ENCODE measurements at places on chromosomes 11 and 22. TPM values are rescaled to one million over a fixed set of nuclear protein-coding genes. Genes with fewer than 3 reads are reported as not detected.

- peaks cover 5% of the 10 kb centered on the region for H3K4me1 ChIP-seq
- no peak overlapping the region for H3K27ac ChIP-seq
Observed at GRCh38 chr11:129376658-129377341, 1.2 kb downstream of the BARX2 start.

- no peak for DNase-seq
- no peaks in the 10 kb centered on the region for H3K36me3 ChIP-seq
- H3K4me1 ChIP-seq: peaks cover 16% of the 10 kb centered on the region
- no peak overlapping the region for H3K4me3 ChIP-seq
Observed at GRCh38 chr11:12175694-12176241, 65.4 kb downstream of the MICAL2 start.

DNA sequence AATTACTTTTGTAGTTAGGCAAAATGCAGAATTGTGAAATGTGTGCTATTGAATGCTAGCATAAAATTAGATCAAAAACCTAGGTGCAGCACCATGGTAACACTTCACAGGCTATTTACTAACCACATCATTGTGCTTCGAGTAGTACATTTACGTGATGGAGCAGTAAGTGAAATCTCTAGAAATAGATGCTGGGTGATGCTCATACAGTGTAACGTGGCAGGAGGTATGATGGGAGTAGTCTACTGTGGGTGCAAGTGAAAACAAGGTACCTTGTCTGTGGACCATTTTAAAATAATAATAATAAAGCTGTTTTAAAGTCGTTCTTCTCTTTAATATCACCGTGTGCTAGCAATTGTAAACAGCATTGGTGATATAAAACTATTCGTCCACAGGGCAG is 132.3 kb downstream of the DYNC2H1 start:
- H3K4me1 ChIP-seq: no peaks in the 10 kb centered on the region
- H3K36me3 ChIP-seq: no peaks in the 10 kb centered on the region
- DNase-seq: no peak
- H3K27me3 ChIP-seq: no peaks in the 10 kb centered on the region

- no peak overlapping the region for H3K27ac ChIP-seq
- no peak overlapping the region for H3K4me3 ChIP-seq
Observed at GRCh38 chr11:14934641-14935351, 37.4 kb downstream of the CALCA start.

GRCh38 chr11:19332476-19332875 is 91.7 kb upstream of the E2F8 start:
- no peak overlapping the region for H3K4me3 ChIP-seq
- DNase-seq: no peak
- H3K27me3 ChIP-seq: peaks cover 5% of the 10 kb centered on the region
- no peaks in the 10 kb centered on the region for H3K4me1 ChIP-seq
- H3K36me3 ChIP-seq: no peaks in the 10 kb centered on the region
- H3K27ac ChIP-seq: no peak overlapping the region

DNA sequence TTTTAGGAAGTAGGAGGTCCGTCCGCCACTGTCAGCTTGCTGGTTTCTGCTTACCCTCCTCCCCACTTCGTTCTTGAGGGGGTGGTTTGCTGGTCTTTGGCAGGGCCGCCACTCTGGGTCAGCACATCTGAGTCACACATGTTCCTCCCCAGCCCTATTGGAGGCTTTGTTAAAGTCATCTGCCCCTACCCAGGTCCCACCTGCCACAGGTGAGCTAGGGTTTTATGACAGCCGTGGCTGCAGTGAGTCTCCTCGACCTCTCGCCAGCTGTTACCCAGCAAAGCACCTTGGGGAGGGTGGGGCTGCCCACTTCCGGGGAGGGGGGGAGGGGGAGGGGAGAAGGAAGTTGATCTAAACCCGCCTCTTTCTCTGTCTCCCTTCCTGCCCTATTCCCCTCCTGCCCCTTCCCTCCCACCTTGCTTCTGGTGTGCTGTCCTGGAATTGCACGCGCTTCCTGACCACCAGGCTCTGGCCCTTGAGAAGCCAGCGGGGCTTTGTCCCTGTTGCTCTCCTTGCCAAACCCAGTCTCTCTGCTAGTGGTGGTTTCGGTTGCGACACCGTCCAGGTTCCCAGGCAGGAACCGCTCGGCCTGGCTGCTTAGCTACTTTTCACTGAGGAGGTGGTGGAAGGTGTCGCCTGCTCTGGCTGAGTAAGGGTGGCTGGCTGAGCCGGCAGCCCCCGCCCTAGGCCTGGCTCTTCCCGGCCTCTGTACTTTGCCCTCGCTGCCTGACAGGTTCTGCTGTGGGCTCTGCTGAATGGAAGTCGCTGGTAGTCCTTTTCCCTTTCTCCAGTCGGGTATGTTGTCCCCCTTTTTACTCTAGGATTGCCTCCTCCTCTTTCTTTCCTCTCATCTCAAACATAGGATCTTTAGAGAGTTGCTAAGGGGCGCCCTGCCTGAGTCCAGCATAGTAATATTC is 28.5 kb downstream of the RCOR2 start:
- H3K4me3 ChIP-seq: peak overlapping the region; percentile 80
- H3K4me1 ChIP-seq: peaks cover 48% of the 10 kb centered on the region
- peak overlapping the region; percentile 70 for H3K27ac ChIP-seq
- H3K36me3 ChIP-seq: no peaks in the 10 kb centered on the region
- H3K27me3 ChIP-seq: no peaks in the 10 kb centered on the region
- DNase-seq: peak; percentile 80

GPHA2 gene
- not detected for total RNA-seq

GRCh38 chr11:102617466-102618008 is 7.6 kb downstream of the MMP20 start:
- no peak for DNase-seq
- H3K4me3 ChIP-seq: no peak overlapping the region
- no peaks in the 10 kb centered on the region for H3K36me3 ChIP-seq
- H3K27ac ChIP-seq: no peak overlapping the region

CSF2RB gene
- total RNA-seq: 4.1 TPM

- no peak overlapping the region for H3K27ac ChIP-seq
- no peaks in the 10 kb centered on the region for H3K4me1 ChIP-seq
- no peaks in the 10 kb centered on the region for H3K27me3 ChIP-seq
- no peak overlapping the region for H3K4me3 ChIP-seq
- no peak for DNase-seq
Observed at GRCh38 chr11:60389279-60389910, 6.9 kb upstream of the MS4A14 start.

DNA sequence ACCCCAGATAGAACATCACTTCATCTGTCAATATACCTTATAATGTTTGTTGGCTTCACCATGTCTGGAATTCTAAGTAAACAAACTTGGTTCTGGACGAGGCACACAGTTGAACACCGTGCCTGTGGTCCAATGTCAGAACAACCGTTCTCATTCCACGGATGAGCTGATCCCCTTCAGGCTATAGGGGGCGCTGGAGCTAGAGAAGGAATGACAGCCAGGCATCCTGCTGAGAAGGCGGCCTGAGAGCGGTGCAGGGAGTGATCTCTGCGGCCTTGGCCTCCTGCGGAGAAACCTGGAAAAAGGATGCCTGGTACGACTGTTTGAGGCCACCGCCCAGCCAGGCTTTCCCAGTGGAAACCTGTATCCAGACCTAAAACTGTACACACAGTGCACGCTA is 48.7 kb downstream of the FDX1 start:
- no peak overlapping the region for H3K4me3 ChIP-seq
- H3K27me3 ChIP-seq: no peaks in the 10 kb centered on the region
- H3K27ac ChIP-seq: no peak overlapping the region
- H3K4me1 ChIP-seq: no peaks in the 10 kb centered on the region
- no peak for DNase-seq

GRCh38 chr11:110755941-110756340 is 43.7 kb upstream of the ARHGAP20 start:
- no peaks in the 10 kb centered on the region for H3K36me3 ChIP-seq
- no peaks in the 10 kb centered on the region for H3K27me3 ChIP-seq
- no peak overlapping the region for H3K27ac ChIP-seq
- DNase-seq: no peak
- no peaks in the 10 kb centered on the region for H3K4me1 ChIP-seq

DNA sequence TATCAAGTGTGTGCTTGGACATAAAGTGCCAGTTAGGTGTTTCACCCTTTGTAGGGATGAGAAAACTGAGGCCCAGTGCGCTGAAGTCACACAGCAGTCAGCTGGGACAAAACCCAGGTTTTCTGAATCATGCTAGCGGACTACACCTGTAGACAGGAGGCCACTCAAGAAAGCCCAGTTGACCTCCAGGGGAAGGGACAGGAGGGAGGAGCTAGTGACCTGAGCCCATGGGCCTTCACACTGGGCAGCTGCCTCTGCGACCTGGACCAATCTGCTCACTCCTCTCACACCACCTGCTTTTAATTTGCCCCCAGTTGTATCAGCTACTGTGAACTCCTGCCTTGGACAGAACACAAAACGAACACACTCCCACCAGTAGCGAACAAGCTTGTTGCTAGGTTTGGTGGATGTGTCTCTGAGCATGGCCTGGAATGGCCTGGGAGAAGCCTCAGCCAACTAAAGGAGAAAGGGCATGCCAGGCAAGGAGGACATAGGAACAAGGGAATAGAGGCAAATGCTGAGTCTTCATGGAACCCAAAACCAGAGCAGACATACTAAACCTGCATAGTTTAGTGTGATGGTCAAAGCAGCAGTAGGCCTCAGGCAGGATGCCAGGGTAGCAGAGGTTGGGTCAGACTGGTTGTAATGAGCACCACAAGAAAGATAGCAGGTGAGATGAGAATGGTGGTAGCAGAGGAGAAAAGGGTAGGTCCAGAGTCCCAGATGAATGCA is 7.2 kb downstream of the LMO1 start:
- H3K4me3 ChIP-seq: no peak overlapping the region
- H3K36me3 ChIP-seq: no peaks in the 10 kb centered on the region
- peaks cover 39% of the 10 kb centered on the region for H3K27me3 ChIP-seq
- H3K27ac ChIP-seq: no peak overlapping the region

- H3K36me3 ChIP-seq: no peaks in the 10 kb centered on the region
- H3K4me3 ChIP-seq: no peak overlapping the region
- H3K4me1 ChIP-seq: no peaks in the 10 kb centered on the region
- DNase-seq: no peak
Observed at GRCh38 chr11:11415901-11416300, 62.9 kb upstream of the CSNK2A3 start.

PRODH gene
- total RNA-seq: not detected

GRCh38 chr11:7673724-7674434 is 579 bp upstream of the CYB5R2 start:
- peaks cover 19% of the 10 kb centered on the region for H3K4me1 ChIP-seq
- peaks cover 32% of the 10 kb centered on the region for H3K27me3 ChIP-seq
- no peak for DNase-seq
- H3K36me3 ChIP-seq: no peaks in the 10 kb centered on the region
- peak overlapping the region; percentile 18 for H3K4me3 ChIP-seq

GRCh38 chr11:113397212-113397611 is 9.6 kb downstream of the ANKK1 start:
- no peak overlapping the region for H3K4me3 ChIP-seq
- no peak for DNase-seq
- H3K4me1 ChIP-seq: no peaks in the 10 kb centered on the region
- H3K36me3 ChIP-seq: no peaks in the 10 kb centered on the region
- no peak overlapping the region for H3K27ac ChIP-seq
- H3K27me3 ChIP-seq: peaks cover 9% of the 10 kb centered on the region

DNA sequence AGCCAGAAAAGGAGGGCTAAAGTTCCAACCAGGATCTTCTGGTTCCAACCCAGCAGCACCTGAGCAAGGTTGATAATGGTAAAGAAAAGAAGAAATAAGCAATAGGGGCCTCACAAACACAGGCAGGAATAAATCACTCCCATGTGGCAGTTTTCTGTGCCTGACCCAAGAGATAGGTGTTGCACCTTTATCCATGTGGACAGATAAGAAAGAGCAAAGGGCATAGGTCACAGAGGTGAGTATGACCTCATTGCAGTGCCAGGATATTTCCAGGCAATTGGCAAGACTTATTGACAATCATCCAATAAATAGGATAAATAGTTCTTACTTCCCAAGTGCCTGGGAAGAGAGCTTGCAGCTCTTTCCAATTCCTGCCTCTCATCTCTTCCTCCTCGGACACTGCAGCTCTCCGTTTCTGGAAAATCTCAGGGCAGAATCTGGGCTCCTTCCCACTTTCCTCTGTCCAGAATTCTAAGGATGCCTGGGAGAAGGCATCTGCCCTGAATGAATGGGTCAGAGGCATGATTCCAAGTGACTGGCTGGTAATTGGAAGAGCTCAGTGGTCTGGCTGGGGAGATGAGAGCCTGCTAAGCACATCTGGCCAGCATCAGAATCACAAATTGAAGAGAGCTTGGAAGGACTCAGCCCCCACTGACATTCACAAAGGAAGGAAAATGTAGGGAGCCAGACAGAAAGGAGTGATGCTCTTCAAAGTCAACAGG is 14.5 kb upstream of the LRRC55 start:
- no peak for DNase-seq
- H3K4me3 ChIP-seq: no peak overlapping the region
- H3K27me3 ChIP-seq: no peaks in the 10 kb centered on the region
- H3K36me3 ChIP-seq: no peaks in the 10 kb centered on the region
- H3K4me1 ChIP-seq: no peaks in the 10 kb centered on the region
- no peak overlapping the region for H3K27ac ChIP-seq

DNA sequence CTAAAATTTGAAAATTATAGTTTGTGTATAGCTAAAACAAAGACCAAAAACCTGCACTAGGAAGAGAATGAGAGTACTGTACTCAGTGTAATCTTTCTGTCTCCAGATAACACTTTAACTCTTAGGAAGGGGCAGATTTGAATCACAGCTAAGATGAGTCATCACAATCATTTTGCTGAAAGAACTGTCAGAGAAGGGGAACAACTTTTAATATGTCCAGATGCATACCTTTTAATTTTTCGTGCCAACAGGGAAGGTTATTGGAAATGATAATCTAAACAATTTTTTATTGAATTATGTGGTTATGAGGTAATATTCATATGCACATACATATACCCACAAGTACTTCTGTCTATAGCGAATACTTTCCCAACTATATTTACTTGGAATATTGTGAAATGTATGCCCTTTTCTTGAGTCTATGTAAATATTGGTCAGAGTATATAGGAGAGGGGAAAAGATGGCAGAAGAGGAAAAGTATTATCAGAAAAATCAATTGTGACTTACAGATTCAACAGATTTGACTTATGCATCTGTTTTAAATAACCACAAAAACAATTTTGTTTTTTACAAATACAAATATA is 51.1 kb upstream of the MUC15 start:
- H3K4me3 ChIP-seq: no peak overlapping the region
- no peaks in the 10 kb centered on the region for H3K27me3 ChIP-seq
- no peaks in the 10 kb centered on the region for H3K36me3 ChIP-seq
- no peak for DNase-seq

DNA sequence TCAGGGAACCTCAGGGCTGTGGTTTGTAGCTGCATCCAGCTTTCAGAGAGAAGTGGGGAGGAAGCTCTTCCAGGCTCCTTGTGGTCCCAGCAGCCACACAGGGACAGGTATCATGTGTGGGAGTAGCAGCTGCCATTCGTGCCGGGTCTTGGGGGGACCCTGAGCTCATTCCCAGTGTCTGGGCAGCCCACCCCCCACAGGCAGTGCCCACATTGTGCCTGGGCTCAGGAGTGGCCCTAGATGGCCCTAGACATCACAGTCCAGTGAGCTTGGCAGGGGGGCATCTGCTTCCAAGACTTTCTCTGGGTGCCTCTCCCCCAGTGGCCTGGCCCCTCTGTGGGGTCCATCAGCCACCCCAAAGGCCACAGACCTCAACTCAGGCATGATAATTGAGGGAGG is 619.7 kb downstream of the BRD1 start:
- no peaks in the 10 kb centered on the region for H3K36me3 ChIP-seq
- H3K27me3 ChIP-seq: no peaks in the 10 kb centered on the region
- no peak overlapping the region for H3K27ac ChIP-seq
- DNase-seq: no peak

GRCh38 chr11:1326435-1327063 is 17.1 kb upstream of the TOLLIP start:
- no peak for DNase-seq
- H3K4me3 ChIP-seq: no peak overlapping the region
- no peaks in the 10 kb centered on the region for H3K4me1 ChIP-seq
- peaks cover 9% of the 10 kb centered on the region for H3K27me3 ChIP-seq

GAS2L1 gene
- 0.85 TPM for total RNA-seq

DCDC1 gene
- 0.33 TPM for total RNA-seq

PTGDR2 gene
- total RNA-seq: 23.1 TPM
